ENCODE measurements at places on chromosomes 6 and 20.

DNA sequence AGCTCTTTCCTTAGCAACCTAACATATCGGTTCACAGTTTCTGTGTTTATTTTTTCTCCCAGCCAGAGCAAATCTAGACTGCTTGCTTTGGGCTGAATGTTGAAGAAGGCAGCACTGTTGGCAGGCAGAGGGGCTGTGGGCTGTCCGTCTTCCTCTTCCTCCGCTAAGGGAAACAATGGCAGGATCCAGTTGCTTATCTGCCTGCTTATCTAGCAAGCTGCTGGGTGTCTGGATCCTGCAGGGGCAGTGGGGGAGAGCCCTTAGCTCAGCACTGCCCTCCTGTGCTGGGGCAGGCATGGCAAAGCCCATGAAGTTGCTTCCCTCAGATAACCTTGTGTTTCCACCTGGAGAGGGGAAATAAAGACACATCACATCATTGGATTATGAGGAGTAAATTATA is 92.7 kb upstream of the CD93 start:
- no peak for DNase-seq

DNA sequence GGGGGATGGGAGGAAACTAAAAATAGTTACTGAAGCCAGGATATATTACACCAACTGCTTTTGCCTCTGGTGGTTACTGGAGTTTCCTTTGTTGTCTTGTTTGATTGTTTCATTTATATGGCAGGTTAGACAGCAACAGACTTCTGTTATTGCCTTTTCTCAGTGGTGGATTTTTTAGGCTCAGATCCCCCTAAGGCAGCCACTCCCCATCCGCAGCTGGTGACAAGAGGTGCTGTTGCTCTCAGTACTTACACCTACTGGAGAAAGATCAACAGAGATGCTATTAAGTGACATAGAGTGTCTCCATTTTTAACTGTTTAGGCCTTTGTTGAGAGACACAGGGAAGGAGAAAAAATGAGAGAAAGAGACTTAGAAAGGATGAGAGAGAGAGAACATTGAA is 552.1 kb downstream of the PKHD1 start:
- no peak for DNase-seq

GRCh38 chr20:64077876-64078551 is 1.3 kb downstream of the RGS19 start:
- no peak for DNase-seq

GRCh38 chr6:88492824-88493223 is 326.7 kb upstream of the CNR1 start:
- peak; percentile 27 for DNase-seq

DNA sequence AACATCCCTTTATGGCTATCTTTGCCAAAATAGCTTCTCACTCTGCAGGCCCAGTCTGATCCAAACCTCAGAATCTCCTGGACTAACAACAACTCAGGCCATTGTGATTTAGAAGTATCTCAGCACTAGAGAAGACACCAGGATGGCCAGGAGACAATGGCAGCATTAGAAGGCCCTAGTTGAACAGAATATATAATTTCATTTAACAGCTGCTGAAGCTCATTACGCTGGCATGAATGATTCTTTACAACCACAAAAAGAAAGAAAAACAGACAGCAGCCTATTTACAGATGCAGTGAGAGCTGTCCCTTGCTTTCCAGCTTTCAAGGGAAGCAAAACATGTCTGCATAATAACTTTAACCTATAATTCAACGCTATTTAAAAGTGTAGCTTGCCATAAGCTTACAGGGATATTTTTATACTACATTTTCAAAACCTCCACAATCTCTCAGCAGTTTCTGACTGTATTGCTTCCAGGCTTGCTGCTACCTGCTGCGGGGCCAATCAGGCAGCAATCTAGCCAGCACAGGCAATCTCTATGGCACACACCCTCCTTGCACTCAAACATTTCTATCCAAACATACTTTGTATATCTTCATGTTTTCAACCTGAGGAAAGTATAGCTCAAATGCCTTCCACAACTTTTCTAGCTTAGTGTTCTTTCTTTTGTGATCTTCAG is 107.3 kb downstream of the OGFRL1 start:
- DNase-seq = no peak

GRCh38 chr20:37305839-37306238 is 16.4 kb downstream of the MANBAL start:
- no peak for DNase-seq

GRCh38 chr6:32796848-32797776 is 19.7 kb downstream of the HLA-DOB start:
- DNase-seq = peak; percentile 64

- DNase-seq = no peak
These were observed 96.9 kb downstream of the MKKS start for GRCh38 chr20:10336959-10337729.

DNA sequence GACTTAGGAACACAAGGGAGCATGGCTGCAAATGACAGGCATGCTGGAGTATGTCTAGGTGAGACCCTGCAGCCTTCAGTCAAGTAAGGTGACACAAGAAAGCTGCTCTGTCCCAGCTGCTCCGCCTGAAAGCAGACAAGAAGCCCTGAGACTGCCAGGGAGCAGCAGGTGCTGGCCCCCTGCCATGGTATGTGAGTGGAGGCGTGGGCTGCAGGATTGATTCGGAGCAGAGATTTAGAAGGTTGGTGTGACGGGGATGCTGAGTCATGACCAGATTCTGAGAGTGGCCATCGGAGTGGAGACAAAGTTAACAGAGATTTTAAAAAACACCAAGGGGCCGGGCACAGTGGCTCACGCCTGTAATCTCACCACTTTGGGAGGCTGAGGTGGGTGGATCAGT is 17.8 kb downstream of the LRP11 start:
- peak; percentile 88 for DNase-seq

DNA sequence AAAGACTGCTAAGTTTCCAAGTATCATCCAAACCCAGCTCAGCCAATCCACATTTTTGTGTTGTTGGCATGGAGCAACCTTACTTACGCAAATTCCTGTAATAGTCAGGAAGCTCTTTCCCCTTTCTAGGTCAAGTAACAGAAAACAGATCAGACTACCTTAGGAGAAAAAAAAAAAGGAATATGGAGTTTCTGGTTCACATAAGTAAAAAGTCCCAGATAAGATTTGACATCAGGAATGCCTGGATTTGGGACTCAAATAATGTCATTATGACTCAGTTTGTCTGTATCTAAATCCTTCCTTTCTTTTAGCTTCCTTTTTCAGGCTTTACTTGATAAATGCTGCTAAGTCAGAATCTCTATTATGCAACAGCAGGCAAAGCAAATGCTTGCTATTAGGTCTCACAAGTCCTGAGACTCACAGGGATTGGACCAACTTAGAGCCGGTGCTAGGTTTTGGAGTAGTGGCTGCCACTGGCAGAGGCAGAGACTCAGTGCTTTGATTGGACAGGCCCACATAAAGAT is 44.5 kb downstream of the NCOA7 start:
- no peak for DNase-seq

- no peak for DNase-seq
These were observed 307.1 kb upstream of the RSPO3 start for GRCh38 chr6:126811321-126811720.

DNA sequence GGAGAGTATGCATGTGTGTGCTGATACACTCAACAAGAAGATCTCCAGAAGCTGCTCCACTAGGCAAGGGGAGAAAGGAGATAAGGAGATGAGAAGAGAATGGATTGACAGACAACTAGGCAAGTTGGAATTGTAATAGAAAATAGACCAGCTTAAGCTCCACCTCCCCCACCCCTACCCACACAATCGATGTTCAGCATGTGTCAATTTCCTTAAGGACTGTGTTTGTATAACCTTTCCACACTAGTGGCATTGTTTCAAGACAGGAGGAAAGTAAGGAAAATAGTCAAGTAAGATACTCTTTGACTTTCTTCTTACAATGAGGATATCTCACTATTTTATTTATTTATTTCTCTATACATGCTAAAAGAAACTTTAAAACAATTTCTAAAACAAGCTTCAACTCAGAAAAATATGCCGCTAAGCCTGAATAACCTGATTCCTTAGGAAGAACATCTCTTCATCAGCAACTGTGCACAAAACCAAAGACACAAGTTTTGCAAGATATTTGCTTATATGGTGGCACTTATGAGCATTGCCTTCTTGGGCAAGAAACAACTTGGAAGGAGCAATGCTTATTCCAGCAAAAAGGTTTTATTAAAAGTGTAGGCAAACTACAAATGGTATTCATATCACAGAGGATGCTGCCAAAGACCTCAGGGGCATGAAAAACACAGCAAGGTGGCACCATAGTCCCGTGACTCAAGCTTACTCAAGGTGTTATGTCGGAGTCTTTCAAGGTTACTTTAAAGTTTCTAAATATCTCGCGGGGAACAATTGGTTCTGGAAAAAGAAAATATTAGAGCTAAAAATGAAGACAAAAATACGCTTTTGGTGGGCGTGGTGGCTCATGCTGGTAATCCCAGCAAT is 249.1 kb downstream of the COL12A1 start:
- DNase-seq = no peak

- no peak for DNase-seq
These were observed 537 bp upstream of the GABBR1 start for GRCh38 chr6:29633534-29633905.

DNA sequence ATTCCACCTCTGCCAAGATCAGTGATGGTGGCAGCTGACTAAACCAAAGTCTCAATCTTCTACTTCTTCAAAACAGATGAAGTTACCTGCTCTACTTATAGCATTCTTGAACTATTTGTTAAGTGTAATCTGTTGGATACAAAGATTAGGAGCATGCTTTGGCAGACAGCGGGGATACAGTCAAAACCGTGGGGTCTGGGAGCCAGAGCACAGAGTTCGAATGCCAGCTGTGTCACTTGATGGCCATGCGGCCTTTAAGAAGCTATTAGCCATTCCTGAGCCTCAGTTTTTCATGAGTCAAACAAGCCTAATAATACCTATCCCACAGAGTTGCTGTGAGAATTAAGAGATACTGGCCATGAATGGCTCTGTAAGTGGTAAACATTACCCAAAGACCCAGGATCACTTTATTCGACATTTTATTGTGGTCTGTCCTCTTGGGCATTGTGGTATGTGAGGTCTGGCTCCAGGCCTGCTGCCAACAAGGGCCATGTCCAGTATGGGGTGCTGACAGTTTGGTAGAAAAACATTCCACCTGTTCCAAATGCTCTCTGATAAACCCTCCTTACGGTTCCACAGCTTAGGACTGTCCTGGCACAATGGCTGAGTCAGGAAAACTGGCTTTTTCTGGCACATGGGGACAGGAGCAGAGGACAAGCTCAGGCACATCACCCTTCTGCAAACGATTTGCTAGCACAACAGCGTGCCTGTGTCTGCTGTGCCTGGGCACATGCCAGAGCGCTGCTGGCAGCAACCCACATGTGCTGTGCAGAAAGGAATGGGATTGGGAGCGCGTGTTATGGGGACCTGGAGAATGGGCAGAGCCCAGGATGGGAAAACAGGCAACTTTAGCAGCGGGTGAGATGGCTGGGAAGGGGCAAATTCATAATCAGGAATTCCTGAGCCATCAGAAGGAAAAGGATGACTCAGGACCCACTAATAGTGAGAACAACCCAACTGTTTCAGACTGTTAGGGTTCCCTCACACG is 15.7 kb upstream of the FAM83C start:
- DNase-seq = peak; percentile 93

DNA sequence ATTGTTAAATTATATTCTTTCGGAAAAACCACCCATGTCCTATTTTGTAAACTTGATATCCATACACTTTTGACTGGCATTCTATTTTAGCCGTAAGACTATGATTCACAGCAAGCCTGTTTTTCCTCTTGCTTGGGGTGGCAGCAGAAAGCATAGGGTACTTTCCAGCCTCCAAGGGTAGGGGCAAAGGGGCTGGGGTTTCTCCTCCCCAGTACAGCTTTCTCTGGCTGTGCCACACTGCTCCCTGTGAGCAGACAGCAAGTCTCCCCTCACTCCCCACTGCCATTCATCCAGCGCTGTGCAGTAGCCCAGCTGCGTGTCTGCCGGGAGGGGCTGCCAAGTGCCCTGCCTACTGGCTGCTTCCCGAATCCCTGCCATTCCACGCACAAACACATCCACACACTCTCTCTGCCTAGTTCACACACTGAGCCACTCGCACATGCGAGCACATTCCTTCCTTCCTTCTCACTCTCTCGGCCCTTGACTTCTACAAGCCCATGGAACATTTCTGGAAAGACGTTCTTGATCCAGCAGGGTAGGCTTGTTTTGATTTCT is 2.1 kb upstream of the ESR1 start:
- peak; percentile 5 for DNase-seq

DNA sequence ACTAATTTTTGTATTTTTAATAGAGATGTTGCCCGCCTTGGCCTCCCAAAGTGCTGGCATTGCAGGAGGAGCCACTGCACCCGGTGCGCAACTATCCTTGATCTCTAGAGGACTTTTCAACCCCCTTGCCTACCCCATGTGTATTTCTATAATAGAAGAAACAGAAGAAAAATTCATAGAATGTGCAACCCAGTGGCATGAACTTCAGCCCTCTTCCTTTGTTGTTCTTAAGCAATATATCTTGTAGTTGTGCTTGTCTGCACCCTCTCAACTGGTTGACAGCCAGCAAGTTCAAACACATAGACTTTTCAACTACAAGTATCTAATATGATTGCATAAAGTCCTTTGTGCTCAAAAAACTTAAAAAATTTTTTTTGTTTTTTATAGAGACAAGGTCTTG is 72.3 kb upstream of the NCOA3 start:
- no peak for DNase-seq

DNA sequence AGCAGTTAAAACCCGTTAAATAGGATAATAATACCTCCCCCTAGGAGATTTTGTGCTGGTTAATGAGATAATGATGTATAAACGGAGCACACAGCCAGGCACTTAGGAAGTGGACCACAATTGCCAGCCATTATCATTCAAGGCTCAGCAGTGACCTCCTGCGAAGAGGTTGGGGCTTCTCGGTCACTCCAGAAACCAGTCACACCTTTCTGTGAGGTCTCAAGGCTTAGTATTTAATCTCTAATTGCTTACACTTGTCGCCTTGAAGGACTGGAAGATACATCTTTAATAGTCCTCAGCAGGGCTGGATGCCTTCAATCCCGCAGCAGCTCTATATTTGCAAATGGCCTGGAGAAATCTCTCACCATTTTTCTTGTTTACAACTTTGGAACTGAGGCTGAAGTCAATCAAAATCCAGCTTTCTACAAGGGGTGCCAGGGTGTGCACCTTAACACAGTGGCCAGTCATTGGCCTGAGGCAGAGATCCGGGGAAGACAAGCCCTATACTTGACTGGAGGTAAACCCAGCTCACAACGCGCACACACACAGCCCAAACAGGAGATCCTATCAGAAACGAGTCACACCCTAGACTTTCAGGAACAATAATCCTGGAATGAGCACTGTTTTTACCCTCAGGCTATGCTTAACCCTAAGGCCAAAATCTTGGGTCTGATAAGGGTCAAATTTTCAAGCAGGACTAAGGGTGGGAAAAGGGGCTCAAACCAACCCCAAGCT is 1.2 kb downstream of the POU5F1 start:
- DNase-seq = no peak

DNA sequence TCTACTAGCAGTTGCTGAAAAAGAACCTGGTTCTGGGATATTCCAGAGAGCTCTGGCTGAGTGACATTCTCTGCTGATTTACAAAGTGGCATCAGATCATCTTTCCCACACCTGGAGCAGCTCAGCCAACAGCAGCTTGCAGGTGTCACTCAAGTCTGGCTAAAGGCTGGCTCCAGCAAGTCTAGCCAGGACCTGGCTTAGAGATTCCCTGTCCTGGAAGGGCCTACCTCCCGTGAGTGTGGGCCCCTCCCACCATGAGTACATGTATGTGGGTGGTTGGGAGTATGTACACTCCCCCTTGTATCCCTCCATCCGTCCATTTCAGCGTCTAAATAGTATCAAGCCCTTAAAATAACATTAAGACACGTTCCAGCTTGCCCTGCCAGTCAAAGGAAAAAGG is 539.3 kb upstream of the ID4 start:
- DNase-seq = peak; percentile 32

GRCh38 chr20:420721-421574 is 12.8 kb downstream of the RBCK1 start:
- no peak for DNase-seq

Measured in kidney tubule cell (primary cell).